ENCODE measurements at places on chromosomes 2 and 18. TPM values are rescaled to one million over a fixed set of nuclear protein-coding genes. Genes with fewer than 3 reads are reported as not detected.

GRCh38 chr18:32974421-32975162 is 201.8 kb upstream of the KLHL14 start:
- DNase-seq, result no peak

DNA sequence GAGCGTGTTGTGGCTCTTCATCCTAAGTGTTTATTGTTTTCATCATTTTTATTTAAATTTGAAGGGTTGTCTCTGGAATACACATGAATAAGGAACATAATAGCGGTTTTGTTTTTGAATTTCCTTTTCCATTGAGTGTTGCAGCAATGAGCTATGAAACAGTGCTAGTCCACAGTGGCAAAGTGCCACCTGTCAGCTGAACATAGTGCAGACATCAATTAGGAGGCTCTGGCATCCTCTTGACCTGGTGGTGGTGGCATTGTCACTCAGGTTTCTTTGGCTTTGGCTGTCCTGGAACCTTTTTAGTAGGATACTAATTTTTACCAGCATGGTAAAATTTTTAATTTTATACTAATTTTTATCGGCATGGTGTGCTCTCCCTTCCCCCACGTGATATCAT is 63.2 kb downstream of the UGGT1 start:
- peak; percentile 69 for DNase-seq

DNA sequence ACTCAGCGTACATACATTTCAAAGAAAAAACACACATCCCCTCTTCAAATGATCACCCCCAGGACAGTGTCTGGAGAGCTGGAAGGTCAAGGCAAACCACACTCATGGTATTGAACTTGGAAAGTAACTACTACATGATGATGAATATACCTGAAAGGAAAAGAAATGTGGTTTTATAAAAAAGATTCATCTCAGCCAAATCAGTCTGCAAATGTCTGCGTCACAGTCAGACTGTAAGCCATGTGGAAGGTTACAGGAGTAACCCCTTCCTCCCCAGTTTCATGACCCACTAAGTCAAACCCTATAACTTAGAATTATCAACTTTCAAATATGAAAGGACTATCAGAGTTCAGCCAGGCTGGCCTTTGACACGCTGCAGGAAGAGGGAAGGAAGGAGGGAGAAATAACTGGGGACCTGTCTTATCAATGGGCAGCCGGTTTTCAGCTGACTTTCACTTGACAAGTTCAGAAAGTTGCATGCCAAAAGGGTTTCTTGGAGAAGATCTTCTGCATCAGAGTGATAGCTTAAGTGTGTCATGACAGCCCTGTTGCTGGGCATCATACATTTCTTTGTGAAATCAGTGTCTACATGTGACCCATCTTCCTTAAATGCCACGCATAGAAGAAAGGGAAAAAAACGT is 7.0 kb upstream of the BMP10 start:
- DNase-seq, result no peak

- no peak for DNase-seq
Observed at GRCh38 chr2:186575856-186576255, 14.0 kb upstream of the ITGAV start.

GRCh38 chr2:120638450-120638849 is 97.2 kb upstream of the GLI2 start:
- no peak for DNase-seq

GRCh38 chr18:65221736-65222135 is 529.1 kb upstream of the CDH7 start:
- DNase-seq, result no peak

DNA sequence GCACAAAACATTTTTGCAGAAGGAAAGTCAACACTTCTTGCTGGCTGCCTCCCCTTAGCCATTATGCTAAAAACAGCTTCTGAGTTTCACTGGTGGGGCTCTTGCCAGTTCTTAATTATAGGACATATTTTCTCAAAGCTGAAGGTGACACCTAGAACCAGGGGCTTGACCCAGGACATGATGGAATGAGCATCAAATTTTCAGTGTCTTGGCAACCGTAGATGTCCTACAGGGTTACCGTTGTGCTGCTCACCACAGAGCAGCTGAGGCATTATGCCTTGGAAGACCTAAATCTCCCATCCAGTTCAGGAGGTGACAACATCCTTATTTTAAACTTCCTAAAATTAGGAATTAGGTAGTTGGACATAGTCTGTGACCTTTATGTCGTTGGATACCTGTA is 46.7 kb downstream of the TMEM185B start:
- no peak for DNase-seq

GRCh38 chr2:186739739-186740138 is 45.9 kb downstream of the FAM171B start:
- DNase-seq, result no peak

- no peak for DNase-seq
Observed at GRCh38 chr2:221060376-221060775, 511.7 kb downstream of the EPHA4 start.

DNA sequence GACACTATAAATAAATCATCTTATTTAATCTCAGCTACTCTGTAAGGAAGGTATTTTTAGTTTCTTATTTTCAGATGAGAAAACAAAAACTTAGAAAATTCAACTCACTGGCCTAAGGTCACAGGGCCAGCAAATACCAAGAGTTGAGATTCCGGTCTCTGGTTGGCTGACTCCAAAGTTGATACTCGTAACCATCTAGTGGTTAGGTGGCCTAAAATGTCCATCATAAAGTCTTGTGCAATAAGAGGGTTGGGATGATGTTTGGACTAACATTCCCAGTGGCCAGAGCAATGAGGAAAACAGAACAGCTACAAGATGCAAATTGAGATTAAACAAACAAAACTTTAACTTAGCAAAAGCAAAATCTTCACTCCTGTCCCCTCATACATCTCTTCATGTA is 360.3 kb downstream of the FIGN start:
- DNase-seq, result no peak

DNA sequence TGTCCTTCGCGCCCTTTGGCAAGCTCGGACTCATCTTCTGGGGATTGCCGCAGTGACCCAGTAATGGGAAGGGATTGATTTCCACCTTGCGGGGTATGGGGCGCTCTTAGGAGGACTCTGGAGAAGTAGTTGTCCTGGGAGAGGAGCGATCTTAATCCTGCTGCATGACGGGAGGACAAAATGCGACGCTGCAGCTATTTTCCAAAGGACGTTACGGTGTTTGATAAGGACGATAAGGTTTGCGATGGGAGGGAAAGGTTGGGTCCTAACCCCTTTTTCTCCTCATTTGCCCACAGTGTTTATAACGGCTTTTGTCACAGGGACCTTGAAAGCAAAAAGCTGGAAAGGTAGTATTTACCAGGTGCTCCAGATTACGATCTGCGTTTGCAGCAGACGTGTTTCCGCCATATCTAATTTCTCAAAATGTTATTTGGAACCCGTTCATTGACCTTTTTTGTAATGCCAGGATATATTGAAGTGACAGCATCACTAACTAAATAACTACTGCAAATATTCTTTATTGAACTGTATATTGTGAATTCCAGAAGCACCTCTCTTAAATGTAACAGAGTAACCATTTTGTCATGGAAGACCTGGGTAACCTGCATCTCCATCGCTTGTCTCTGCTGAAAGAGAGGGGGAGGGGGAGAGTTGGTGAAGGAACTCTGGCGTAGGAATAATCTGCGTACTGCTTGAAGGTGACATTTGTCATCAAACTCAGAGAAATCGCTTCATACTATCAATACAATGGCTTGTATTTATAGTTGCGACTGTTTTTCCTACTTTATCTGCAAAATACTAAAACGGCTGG is 590 bp downstream of the MDH1 start:
- no peak for DNase-seq

DNA sequence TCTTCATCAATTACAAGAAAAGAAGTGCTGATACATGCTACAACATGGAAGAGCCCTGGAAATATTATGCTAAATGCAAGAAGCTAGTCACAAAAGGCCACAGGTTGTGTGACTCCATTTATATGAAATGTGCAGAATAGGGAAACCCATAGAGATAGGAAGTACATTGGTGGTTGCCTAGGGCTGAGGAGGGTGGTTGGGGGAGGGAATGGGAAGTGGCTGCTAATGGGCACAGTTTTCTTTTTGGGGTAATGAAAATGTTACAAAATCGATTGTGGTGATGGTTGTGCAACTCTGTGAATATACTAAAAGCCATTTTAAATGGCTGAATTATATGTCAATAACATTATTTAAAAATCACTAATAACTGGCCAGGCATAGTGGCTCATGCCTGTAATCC is 24.3 kb upstream of the RESP18 start:
- DNase-seq, result no peak

- DNase-seq, result no peak
Observed at GRCh38 chr18:24031318-24031717, 16.8 kb downstream of the TTC39C start.

- DNase-seq, result no peak
Observed at GRCh38 chr2:172698041-172698863, 37.4 kb upstream of the RAPGEF4 start.

- no peak for DNase-seq
Observed at GRCh38 chr2:207257251-207258250, 91.8 kb upstream of the KLF7 start.

The PLCD4 gene
- 0.79 TPM for total RNA-seq

The FEV gene
- not detected for total RNA-seq

The NCKAP5 gene
- 11.1 TPM for total RNA-seq

The UCN gene
- total RNA-seq, result 0.96 TPM

The UGT1A8 gene
- total RNA-seq, result not detected

Measured in right cardiac atrium (tissue), 5 donors.